Vagina (tissue), 2 donors: ENCODE measurements at places on chromosomes 6 and 20. TPM values are rescaled to one million over a fixed set of nuclear protein-coding genes. Genes with fewer than 3 reads are reported as not detected.
A peak's percentile ranks its signal among the peaks of the same experiment; 100 is the strongest.

- DNase-seq = no peak
- H3K36me3 ChIP-seq = no peaks in the 10 kb centered on the region
- no peak overlapping the region for H3K4me3 ChIP-seq
- no peaks in the 10 kb centered on the region for H3K27me3 ChIP-seq
- no peaks in the 10 kb centered on the region for H3K4me1 ChIP-seq
Observed at GRCh38 chr6:8993111-8993510, 557.8 kb upstream of the SLC35B3 start.

GRCh38 chr20:24780674-24781417 is 168.2 kb upstream of the CST7 start:
- H3K4me3 ChIP-seq = no peak overlapping the region
- no peak for DNase-seq
- H3K27me3 ChIP-seq = no peaks in the 10 kb centered on the region

DNA sequence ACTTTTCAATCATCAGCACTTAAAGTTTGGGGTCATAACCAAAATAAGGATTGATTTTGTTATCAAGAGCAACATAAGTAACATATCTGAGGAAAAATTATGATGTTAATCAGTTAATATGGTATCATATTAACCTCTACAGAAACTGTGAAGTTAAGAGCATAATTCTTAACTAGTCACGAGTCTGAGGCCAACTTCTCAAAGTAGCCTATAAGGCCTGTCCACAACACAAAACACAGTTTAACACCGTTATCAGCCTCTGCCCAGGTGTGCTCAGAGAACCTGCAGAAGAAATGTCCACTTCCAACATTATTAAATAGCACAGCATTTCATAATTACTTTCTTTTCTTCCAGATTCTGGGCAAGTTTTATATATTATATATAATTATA is 1.1 kb downstream of the STX7 start:
- H3K4me1 ChIP-seq = peaks cover 47% of the 10 kb centered on the region
- peak overlapping the region; percentile 87 for H3K27ac ChIP-seq
- no peaks in the 10 kb centered on the region for H3K27me3 ChIP-seq
- H3K36me3 ChIP-seq = no peaks in the 10 kb centered on the region

The GABRR2 gene
- 1.5 TPM for total RNA-seq

DNA sequence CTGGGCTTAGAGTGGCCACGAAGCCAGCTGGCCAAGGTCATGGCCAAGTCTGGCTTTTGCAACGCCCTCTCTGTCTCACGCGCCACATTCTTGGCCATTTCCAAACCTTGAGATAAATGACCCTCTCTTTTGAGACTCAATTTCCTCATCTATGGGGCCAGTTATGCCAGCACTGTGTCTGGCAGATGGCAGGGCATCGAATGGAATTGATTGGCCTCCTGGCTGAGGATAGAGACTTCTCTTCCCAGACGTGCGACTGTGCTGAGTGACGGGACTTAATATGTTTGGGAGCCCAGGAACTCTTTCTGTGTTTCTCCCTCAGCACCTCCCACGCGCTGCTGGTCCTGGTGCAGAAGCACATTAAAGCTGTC is 7.6 kb downstream of the BPIFB2 start:
- no peak overlapping the region for H3K27ac ChIP-seq
- H3K4me3 ChIP-seq = no peak overlapping the region
- H3K27me3 ChIP-seq = no peaks in the 10 kb centered on the region
- no peaks in the 10 kb centered on the region for H3K4me1 ChIP-seq

DNA sequence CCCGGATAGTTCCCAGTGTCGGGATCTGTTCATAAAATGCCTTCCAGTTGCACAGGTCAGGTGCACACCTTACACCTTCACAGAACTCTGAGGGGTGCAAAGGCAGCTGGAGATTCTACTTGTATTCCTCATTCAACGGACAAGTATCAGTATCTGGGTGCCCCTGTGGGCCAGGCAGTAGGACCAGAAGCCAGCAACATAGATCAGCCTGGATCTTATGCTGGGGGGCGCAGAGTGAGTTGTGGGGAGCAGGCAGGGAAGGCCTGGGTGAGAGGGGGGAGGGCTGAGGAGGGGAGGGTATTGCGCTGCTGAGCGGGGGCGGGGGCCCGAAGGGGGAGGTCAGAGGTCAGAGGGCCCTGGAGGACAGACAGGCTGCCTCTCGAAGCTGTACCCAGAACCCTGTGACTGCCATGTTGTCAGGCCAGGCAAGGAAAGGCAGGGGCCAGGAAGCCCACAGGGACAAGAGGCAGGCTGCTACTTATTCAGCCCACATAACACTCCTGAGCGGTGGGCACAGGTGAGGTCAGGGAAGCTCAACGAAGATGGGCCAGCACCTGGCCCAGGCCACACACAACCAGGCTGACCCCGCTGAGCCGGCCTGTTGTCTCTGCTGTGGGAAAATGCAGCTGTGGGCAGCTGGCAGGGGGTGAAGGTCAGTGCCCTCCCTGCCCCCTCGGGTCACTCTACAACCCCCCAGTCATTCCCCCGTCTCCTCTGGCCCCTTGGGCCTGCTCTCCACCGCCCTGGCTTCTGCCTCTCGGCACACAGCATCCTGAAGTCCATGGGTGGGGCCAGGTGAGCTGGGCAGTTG is 1.1 kb downstream of the OPRL1 start:
- peak overlapping the region; percentile 87 for H3K4me3 ChIP-seq
- H3K27me3 ChIP-seq = no peaks in the 10 kb centered on the region
- no peak for DNase-seq
- peak overlapping the region; percentile 78 for H3K27ac ChIP-seq

- H3K4me1 ChIP-seq = no peaks in the 10 kb centered on the region
- no peak overlapping the region for H3K4me3 ChIP-seq
- H3K27me3 ChIP-seq = no peaks in the 10 kb centered on the region
- H3K27ac ChIP-seq = no peak overlapping the region
- DNase-seq = no peak
Observed at GRCh38 chr20:48523191-48523995, 304.4 kb downstream of the PREX1 start.

The C20orf144 gene
- not detected for total RNA-seq

The C6orf58 gene
- not detected for total RNA-seq

The NNAT gene
- 8.3 TPM for total RNA-seq

The BMP5 gene
- not detected for total RNA-seq

The TTLL9 gene
- not detected for total RNA-seq

The ANKRD66 gene
- total RNA-seq = not detected

GRCh38 chr6:11384531-11385309 is 152.3 kb upstream of the NEDD9 start:
- no peak overlapping the region for H3K4me3 ChIP-seq
- no peaks in the 10 kb centered on the region for H3K36me3 ChIP-seq
- no peak for DNase-seq
- H3K27me3 ChIP-seq = no peaks in the 10 kb centered on the region
- no peaks in the 10 kb centered on the region for H3K4me1 ChIP-seq

GRCh38 chr20:53621482-53622246 is 28.0 kb upstream of the ZNF217 start:
- no peaks in the 10 kb centered on the region for H3K27me3 ChIP-seq
- H3K27ac ChIP-seq = peak overlapping the region; percentile 90
- peak overlapping the region; percentile 3 for H3K4me3 ChIP-seq
- no peaks in the 10 kb centered on the region for H3K36me3 ChIP-seq
